ENCODE measurements at places on chromosomes 5 and 9.

- no peak for DNase-seq
Observed at GRCh38 chr5:31269259-31269658, 75.8 kb downstream of the CDH6 start.

DNA sequence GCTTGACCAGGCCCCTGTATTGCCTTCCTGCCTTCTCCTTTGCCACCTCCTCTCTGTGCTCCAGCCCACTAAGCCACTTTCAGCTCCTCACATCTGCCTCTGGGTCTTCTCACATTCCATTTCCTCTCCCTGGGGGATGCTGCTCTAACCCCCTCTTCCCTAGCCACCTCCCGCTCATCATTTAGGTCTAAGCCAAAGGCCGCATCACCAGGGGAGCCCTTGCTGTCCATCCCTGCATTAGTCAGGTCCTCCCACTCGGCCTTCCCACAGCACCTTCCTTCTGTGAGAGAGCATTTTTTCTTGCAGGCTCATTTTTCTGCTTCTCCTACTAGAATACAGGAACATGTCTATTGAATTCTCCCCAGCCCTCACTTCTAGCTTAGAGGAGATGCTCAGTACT, 72.6 kb upstream of the GALNT10 start:
- DNase-seq: peak; percentile 53

- DNase-seq: peak; percentile 60
Observed at GRCh38 chr5:68288707-68289134, 73.2 kb downstream of the PIK3R1 start.

- peak; percentile 30 for DNase-seq
Observed at GRCh38 chr9:94932652-94933510, 206.4 kb downstream of the AOPEP start.

- peak; percentile 51 for DNase-seq
Observed at GRCh38 chr5:57172466-57173318, 1.2 kb upstream of the GPBP1 start.

GRCh38 chr5:122222580-122222979, 89.5 kb upstream of the SNCAIP start:
- no peak for DNase-seq

DNA sequence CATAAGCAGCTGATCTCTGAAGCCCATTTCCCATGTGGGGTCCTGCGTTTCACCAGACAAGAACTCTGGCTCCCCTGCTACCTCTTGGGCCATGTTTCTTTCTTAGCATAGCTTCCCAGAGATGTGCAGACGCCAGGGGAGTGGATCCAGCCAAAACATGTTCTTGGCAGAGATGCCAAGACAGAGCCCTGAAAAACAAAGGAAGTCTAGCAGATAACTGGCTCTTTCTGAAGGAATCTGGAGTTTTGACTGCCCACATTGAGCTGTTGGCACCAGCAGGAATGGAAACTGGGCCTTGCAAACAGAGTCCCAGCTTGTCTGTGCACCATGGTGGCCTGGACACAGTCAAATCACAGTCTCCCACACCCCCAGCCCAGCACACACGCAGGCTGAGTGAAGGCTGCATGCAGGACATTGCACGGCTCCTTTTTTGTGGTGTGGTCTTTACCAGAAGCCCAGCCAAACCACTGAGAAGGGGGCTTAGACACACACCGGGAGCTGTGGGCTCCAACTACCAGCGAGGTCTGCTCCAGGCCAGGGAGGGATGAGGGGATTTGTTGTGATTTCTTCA, 114.7 kb downstream of the SNX18 start:
- no peak for DNase-seq

DNA sequence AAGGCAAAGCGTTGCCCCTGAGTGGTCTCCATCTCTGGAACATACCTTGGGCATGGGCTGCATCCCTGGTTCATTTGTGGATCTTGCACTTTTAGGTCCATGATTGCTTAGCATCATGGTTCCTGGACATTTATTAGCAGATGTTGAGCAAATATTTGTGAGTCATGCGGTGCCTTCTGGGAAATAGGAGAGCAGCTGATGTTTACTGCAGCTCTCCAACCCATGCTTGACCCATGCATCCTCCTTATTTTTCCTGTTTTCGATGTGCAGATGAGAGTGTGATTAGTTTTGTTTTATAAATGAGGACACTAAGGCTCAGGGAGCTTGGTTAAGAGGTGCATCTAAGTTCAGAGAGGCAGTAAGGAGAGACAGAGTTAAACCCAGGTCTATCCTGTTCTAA, 253.7 kb downstream of the ICE1 start:
- no peak for DNase-seq

Measured in endodermal cell (in vitro differentiated cells).